Neuronal stem cell (in vitro differentiated cells): ENCODE measurements at places on chromosomes 3 and 15.

- no peak for DNase-seq
These were observed 39.9 kb downstream of the AMOTL2 start for GRCh38 chr3:134334231-134334900.

DNA sequence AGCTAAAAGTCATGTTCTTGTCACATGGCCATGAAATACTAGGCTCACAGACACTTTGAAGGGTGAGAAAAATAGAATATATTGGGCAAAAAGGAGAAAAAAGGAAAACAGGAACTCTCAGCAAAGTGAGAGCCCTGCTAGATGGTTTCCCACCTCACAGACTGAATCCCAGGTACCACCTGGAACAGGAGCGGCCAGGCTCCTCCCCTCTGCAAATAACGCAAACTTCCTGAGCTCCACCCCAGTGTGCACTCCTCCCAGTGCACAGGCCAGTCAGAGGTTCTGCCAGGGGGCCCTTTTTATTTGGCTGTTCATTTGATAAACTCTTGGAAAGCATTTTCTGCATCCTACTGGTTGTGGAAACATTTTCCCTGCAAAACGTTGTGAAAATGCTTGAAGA lies 780.4 kb downstream of the TBL1XR1 start:
- DNase-seq = no peak

- peak; percentile 62 for DNase-seq
These were observed 21.8 kb upstream of the NFKBIZ start for GRCh38 chr3:101827211-101828174.

GRCh38 chr15:51335087-51335486 lies 3.3 kb downstream of the CYP19A1 start:
- no peak for DNase-seq

GRCh38 chr3:78728406-78729145 lies 1039.2 kb downstream of the ROBO1 start:
- DNase-seq = peak; percentile 15

- no peak for DNase-seq
These were observed 59.9 kb downstream of the ADCY5 start for GRCh38 chr3:123388811-123389627.

DNA sequence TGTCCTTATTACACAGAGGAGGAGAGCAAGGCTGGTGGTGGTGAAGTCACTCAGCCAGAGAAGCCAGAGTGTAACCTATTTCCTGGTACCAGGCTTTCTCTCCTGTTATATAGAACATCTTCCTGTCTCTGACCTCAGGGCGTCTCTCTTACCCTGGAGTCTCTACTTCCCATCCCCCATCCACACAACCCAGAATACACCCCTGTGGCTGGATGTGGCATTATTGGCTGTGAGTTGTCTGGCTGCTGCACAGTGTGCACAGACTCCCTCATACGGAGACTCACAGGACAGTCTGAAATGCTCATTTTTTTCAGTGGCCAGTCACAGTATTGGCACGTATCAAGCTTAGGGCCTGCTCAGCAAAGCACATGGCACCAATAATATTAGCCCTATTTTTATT lies 8.6 kb downstream of the PODXL2 start:
- no peak for DNase-seq

- DNase-seq = no peak
These were observed 74.5 kb downstream of the BFSP2 start for GRCh38 chr3:133474251-133474801.

DNA sequence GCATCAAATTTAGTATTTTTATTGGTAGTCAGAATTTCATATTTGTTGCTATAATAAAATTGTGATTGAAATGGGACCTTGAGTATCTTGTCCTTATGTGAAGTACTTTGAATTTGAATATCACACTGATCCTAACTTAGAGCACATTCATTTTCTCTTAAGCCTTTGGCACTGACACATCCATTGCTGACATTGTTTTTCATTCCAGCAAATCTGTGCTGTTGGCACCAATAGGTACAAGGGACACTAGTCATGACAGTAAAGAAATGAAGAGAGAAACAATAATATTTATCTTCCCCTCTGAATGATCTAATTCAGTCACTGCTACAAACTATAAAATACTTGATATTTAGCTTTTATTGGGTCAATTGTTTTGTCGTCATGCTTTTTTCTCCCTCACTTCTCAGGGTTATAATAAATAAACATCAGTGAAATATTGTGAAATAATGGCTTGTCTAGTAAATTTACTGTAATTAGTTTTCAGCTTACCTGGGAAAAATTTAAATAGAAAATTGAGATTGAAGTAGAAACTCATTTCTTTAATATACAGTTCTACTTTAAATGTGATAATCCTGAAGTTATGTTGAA lies 166.8 kb upstream of the MLF1 start:
- no peak for DNase-seq

- no peak for DNase-seq
These were observed 61.4 kb upstream of the ZNF280D start for GRCh38 chr15:56794553-56795329.

GRCh38 chr3:188779281-188779980 lies 392.3 kb upstream of the TPRG1 start:
- no peak for DNase-seq

GRCh38 chr3:193831495-193832455 lies 238.8 kb downstream of the OPA1 start:
- no peak for DNase-seq

- peak; percentile 59 for DNase-seq
These were observed 26.3 kb upstream of the MNS1 start for GRCh38 chr15:56491110-56491722.

- no peak for DNase-seq
These were observed 223.9 kb downstream of the MFSD1 start for GRCh38 chr3:159025733-159026132.

GRCh38 chr3:49119036-49119435 lies 1.6 kb downstream of the USP19 start:
- no peak for DNase-seq

GRCh38 chr3:96931119-96931862 lies 116.9 kb downstream of the EPHA6 start:
- no peak for DNase-seq

DNA sequence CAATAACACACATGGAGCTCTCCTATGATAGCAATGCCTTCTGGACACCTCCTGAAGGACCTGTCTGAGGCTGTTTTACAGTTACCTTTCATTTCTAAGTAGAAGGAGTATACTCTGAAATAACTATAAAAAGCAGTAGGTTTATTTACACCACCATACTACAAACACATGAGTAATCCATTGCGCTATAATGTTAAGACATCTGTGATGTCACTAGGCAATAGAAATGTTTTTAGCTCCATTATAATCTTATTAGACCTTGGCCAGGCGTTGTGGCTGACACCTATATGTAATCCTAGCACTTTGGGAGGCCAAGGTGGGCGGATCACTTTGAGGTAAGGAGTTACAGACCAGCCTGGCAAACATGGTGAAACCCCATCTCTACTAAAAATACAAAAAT lies 24.7 kb downstream of the PXK start:
- DNase-seq = no peak

DNA sequence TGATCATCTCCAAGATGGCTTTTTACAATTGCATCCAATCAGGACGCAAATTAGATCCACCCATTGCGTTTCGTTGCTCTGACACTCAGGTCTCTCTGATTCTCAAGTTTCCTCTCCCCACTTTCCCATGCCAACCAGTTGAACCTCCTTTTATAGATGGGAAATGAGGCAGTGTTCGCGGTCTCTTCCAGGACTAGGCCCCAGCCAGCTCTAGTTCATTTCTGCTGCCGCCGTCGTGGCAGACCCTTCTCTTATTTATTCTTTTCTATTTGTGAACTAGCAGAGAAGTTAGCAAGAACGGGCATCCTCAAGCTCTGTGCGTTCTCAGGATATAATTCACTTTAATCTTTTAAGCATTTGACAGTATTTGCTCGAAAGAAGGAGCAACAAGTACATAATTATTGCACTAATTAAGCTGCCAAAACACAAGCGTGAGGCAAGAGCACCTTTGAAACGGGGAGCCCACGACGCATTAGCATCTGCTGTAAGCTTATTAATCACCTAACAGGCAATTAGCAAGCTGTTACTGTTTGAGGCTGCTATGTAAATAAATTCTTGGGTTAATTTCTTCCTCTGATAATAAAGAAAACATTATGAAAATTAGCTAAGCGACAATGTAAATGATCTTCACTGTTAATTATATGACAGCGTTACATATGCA lies 246.4 kb upstream of the TLE3 start:
- DNase-seq = no peak

DNA sequence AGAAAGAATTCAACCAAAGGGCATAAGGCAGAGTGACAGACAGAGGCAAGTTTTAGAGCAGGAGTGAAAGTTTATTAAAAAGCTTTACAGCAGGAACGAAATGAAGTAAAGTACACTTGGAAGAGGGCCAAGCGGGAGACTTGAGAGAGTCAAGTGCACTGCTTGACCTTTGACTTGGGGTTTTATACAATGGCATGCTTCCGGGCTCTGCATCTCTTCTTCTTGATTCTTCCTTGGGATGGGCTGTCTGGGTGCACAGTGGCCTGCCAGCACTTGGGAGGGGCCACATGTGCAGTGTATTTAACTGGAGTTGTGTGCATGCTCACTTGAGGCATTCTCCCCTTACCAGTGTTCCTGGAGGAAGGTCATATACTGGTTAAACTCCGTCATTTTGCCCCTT lies 30.4 kb upstream of the KLHL25 start:
- DNase-seq = no peak

DNA sequence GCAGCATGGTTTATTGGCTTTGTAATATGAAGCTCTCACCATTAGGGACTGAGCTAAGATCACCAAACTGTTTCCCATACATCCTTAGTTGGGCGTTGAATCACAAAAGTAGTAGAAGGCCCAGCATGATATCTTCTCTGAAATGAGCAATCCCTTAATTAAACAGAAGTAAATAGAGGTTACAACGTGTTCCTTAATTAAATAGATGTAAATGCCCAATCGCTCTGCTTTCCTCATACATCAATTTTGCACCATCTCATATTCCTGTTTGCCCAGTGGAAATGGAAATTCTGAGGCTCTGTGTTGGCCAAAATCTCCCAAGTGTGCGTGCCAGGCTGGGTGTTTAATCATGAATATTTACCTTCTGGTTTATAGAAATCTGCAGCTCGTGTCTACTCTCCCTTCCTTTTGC lies 107.4 kb upstream of the FOXB1 start:
- no peak for DNase-seq

GRCh38 chr3:71825551-71826283 lies 40.8 kb upstream of the PROK2 start:
- DNase-seq = no peak

DNA sequence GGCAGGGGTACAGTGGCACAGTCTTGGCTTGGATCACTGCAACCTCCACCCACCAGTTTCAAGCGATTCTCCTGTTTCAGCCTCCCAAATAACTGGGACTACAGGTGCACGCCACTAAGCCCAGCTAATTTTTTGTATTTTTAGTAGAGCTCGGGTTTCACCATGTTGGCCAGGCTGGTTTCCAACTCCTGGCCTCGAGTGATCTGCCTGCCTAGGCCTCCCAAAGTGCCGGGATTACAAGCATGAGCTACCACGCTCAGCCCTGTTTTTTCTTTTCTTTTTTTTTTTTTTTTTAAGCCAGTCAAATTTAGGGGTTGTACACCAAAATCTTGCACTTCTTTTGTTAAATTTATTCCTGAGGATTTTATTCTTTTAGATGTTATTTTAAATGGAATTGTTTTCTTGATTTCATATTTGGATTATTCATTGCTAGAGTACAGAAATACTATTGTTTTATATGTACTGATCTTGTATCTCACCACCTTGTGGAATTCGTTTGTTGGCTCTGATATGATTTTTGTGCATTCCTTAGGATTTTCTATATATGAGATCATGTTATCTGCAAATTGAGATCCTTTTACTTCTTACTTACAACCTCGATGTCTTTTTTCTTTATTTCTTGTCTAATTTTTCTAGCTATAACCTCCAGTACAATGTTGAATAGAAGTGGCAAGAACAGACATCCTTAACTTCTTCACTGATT lies 65.6 kb downstream of the ZNF609 start:
- no peak for DNase-seq

- DNase-seq = no peak
These were observed 74.2 kb upstream of the ABHD17C start for GRCh38 chr15:80620931-80621330.

DNA sequence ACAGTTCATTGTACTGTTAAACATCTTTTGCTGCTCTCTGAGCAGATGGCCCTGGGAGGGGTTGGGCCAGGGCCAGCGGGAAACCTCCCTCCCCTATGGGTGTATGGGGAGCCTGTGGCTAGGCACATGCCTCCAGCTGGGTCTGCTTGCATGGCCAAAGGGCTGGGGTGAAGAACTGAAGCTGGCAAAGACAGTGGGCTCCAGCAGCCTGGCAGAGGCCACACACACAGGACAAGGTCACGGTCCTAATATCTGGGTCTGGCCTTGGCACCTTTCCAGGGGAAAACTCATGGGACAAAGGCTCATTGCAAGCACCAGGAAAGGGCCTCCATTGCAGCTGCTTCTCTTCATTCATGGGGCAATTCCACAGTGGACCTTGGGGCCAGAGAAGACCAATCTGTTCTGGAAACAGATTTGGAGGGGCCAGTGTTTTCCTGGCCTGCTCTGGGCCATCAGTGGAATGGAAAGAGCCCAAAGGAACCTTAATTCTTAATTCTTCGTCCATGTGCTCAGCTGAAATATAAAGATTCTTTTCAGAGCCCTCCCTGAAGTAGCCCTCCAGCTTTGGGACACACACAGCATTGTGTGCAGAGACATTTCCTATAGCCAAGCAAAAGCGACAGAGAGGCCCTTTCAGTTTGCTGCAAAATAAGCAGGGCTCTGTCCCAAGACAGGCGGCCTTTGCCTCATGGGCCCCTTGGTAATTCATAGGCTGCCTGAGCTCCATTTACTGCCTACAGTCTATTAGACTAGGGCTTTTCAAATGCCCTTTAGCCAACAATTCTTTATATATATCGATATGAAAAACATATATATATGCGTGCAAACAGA lies 11.3 kb upstream of the LIMD1 start:
- DNase-seq = no peak

DNA sequence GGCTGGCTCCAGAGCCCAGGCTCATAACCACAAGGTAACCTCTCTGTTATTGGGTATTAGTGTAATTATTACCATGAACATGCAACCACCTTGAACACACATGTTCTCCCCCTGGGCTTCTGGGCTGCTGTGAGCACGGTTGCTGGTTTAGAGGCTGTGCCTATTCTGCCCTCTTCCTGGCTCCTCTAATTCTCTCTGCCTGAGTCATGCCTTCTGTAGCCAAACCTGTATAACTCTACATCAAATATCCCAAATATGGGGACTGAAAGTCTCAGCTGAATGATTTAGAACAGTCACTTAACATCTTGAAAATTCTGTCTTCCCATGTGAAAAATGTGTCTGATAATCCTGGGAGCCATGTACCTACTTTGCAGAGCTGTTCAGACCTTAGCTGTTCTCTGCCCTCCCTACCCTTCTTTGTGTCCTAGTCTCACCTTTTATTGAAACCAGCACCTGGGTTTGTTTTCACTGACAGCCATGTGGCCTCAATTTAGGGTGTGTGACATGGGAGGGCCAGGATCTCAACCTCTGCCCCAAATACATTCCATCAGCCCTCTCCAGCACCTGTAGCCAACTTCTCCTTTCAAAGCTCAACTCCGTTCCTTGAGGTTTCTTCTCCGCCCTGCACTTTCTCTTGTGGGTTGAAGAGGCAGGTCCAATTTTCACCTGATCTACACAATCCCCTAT lies 60.7 kb downstream of the PDZRN3 start:
- DNase-seq = no peak

- DNase-seq = no peak
These were observed 21.4 kb upstream of the SRP14 start for GRCh38 chr15:40060236-40060961.

GRCh38 chr3:30347679-30348216 lies 258.7 kb upstream of the TGFBR2 start:
- no peak for DNase-seq

GRCh38 chr3:89212619-89213018 lies 105.2 kb downstream of the EPHA3 start:
- DNase-seq = no peak
